ENCODE measurements at places on chromosomes 1 and 21.

- no peak for DNase-seq
Measured at GRCh38 chr1:32305310-32305709, 13.4 kb downstream of the HDAC1 start.

DNA sequence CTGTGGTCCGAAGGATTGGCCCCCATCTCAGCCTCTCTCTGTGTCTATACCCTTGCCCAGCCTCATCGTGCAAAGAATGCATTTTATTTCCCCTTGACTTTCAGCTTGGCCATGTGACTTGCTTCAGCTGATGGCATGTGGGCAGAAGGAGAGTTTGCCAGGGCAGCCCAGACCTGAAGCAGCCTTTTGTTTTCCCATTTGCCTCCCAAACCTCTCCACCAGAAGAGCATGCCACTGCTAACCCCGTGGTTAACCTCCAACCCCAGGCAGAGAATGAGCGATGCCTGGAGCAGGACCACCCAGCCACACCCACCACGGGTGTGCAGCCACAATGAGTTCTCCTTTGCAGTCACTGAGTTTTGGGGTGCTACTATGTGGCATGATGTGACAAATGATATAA is 136.4 kb downstream of the SETD4 start:
- no peak for DNase-seq

DNA sequence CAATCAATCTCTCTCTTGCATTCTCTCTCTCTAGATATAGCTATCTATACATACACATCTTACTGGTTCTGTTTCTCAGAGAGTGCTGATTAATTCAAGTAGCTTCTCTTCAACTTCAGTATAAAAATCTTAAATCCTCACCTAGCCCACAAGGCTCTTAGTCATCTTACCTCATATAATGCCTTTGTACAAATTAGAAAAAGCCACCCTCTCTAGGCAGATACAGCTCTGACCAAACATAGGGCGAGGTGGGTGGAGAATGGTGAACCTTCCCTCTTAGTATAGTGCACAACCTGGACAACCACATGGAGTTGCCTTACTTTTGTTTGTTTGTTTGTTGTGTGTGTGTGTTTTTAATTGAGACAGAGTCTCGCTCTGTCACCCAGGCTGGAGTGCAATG is 5.1 kb upstream of the INAVA start:
- no peak for DNase-seq

- DNase-seq, result no peak
Measured at GRCh38 chr1:41847733-41848132, 71.0 kb downstream of the HIVEP3 start.

DNA sequence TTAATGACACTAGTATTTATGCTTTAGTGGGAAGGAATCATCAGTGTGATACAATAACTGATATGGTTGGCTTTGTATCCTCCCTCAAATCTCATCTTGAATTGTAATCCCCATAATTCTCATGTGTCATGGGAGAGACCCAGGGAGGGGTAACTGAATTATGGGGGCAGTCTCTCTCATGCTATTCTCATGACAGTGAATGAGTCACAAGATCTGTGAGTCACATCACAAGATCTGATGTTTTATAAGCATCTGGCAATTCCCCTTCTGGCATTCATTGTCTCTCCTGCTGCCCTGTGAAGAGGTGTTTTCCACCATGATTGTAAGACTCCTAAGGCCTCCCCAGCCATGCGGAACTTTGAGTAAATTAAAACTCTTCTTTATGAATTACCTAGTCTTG is 1760.3 kb downstream of the NCAM2 start:
- DNase-seq, result no peak

DNA sequence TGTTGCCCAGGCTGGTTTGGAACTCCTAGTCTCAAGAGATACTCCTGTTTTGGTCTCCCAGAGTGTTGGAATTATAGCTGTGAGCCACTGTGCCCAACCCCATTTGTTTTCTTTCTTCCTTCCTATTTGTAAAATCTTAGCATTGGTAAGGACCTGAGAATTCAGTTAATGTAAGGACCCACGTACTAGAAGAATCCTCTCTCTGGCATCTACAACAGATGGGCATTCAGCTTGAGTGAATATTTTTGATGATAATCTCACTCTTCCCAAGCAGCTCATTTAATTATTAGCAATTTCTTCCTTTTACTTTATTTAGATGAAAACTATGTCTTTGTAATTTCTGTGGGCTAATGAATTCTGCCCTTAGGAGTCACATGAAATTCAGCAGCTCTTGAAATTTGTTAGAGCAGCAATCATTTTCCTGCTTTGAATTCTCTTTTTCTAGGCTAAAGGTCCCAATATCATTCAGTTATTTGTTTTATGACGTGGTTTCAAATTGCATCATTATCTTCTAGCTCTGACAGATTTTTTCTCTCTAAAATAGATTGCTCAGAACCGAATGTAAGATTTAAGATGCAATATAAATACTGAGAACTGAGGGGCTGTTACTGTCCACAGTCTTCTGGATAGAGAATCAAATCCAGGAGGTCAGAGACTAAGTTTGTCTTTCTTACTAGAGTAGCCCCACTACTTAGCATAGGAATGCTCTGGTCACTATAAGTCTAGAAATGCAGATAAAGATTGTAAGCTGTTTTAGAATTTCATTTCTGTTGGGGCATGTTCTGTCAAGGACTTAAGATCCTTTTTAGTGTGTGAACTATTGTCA is 59.4 kb downstream of the EPB41 start:
- no peak for DNase-seq

GRCh38 chr1:67647036-67647798 is 37.8 kb upstream of the GADD45A start:
- no peak for DNase-seq

GRCh38 chr21:33021150-33021549 is 4.6 kb upstream of the OLIG2 start:
- DNase-seq, result no peak

DNA sequence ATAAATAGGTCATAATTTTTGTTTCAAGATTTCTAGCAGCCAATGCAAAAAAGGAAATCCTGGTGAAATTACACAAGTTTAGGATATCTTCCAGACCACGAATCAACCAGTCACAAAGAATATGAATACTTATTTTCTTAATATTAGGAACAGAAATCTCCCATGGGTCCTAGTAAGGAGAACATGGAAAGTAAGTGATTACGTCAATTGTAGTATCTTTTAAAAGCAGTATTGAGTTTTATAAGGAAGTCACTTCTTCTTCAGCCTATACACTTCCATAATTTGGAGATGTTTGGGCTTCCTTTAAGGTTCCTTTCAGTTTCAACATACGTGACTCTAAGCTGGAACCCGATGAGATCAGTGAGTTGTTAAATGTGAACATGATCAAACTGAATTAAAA is 534.5 kb downstream of the USP25 start:
- DNase-seq, result no peak

GRCh38 chr1:102879439-102879993 is 228.8 kb downstream of the COL11A1 start:
- no peak for DNase-seq

- DNase-seq, result no peak
Measured at GRCh38 chr1:201639391-201639790, 100.5 kb downstream of the NAV1 start.

- DNase-seq, result no peak
Measured at GRCh38 chr21:36606287-36606982, 92.5 kb upstream of the SIM2 start.

- peak; percentile 11 for DNase-seq
Measured at GRCh38 chr21:33434770-33435360, 31.7 kb downstream of the IFNGR2 start.

GRCh38 chr1:212618466-212619210 is 10.1 kb downstream of the ATF3 start:
- DNase-seq, result no peak

- DNase-seq, result no peak
Measured at GRCh38 chr1:214165850-214166374, 115.0 kb upstream of the SMYD2 start.

- no peak for DNase-seq
Measured at GRCh38 chr1:84912726-84913554, 19.9 kb upstream of the LPAR3 start.

DNA sequence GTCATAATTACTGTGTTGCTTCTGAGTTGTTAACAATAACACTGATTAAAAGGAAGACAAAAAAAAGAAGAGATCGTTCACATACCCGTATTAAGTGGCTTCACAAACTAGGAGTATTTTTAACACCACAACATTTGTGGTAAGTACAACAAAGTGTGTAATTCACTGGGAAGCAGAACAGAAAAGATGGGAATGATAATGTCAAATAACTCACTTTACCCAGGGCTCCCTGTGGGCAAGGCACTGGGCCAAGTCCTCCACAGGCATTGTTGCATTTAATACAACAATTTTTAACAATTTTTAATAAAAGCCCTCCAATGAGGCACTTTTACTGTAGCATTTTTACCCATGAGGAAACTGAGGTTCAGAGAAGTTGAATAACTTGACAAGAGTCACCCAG is 385.0 kb upstream of the ST6GALNAC5 start:
- DNase-seq, result no peak

GRCh38 chr1:155979597-155980343 is 1.4 kb upstream of the ARHGEF2 start:
- DNase-seq, result no peak

- DNase-seq, result peak; percentile 39
Measured at GRCh38 chr1:36285443-36286101, 20.6 kb upstream of the SH3D21 start.

DNA sequence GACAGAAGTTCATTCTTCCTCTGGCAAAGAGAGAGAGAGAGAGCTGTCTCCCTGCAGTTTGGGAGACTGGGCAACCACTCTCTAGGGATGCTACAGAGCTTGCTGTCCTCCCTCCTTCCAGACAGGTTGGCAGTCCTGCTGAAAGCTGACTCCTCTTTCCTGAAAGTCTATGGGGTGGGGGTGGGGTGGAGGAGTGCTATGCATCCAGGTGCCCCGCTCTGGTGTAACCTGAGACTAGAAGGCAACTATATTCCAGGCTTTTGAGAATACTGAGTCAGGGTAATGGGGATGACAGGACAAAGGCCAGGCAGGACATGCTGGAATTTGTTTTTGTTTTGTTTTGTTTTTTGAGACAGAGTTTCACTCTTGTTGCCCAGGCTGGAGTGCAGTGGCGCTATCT is 55.4 kb downstream of the OPTC start:
- DNase-seq, result no peak

DNA sequence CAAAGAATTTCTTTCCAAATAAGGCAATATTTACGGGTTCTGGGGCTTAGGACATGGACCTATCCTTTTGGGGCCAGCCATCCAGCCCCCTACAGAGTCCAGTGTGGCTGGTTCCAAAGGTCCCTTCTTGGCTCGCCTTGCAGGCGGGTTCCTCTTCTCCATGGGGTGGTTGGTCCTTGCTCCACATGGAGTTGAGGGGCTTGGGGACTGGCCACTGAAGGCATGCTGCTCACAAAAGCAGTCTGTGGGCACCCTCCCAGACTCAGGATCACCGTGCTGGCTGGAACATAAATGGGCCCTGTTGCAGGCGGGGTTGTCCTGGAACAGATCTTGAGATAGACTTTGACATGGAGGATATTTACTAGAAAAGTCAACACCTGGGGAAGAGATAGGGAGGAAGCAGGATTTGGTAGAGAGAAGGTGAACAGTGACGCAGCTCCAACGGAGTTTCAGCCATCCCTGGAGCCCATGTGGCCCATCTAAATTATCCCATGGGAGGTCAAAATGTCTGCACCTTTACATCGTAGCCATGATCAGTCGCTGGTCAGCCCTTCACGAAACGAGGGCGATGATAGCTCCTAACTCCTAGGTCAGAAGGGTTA is 39.1 kb upstream of the LRP8 start:
- DNase-seq, result no peak

GRCh38 chr21:26445440-26445839 is 127.6 kb downstream of the CYYR1 start:
- DNase-seq, result no peak

Data from stimulated activated CD4-positive, alpha-beta T cell treated with anti-CD3 and anti-CD28 coated beads, Interleukin-4, amount 100 ng/mL, for 1 hour (primary cell).